HCT116 (cell line): ENCODE measurements at places on chromosomes 6 and 20.
A peak's percentile ranks its signal among the peaks of the same experiment; 100 is the strongest.

DNA sequence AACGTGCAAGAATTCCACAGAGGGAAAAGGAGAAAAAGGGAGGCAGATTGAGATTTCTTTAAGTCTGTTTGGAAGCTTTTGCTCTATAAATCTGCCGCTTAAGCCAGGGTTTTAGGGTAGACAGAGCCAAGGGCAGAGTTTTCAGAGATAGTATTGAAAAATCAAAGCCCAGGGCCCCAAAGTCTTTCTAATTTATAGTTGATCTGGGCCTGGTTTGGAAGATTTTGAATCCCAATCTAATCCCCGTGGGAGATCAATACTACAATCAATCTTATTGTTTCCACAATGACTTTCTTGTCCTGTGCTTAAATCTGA, 3.3 kb downstream of the BMP2 start:
- no peak for DNase-seq

GRCh38 chr6:12608016-12608860, 108.3 kb upstream of the PHACTR1 start:
- DNase-seq = no peak

- no peak for DNase-seq
Measured at GRCh38 chr6:105593056-105593690, 190.3 kb upstream of the PREP start.

DNA sequence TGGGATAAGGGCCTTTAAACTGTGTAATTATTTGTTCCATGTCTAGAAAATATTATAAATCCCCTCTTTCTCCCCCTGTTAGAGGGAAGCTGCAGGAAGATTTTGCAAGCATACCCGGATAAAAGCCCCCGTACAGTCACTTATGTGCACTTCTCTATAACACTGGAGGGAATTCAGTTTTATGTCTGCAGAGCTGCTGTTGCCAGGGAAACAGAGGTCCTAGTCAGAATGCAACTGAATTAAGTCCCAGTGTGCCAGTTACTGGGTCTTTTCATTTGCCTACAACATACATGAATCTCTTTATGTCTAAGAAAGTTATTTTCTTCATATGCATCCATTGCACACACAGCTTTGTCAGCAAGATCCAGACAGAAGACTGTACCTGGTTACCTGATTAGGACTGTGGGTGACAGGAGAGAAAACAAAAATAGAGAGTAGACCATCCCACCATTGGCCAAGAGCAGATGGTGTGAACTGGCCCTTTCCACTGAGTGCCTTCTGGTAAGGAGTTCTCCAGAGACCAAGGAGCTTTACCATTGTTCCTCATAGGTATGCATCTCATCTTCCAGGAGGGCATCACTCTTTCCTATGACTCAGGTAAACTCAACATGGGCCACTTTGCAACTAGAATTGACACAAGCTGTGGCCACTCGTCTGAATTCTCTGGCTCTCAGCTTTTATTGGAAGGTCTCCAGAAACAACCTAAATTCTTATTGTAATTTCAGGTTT, 180.8 kb upstream of the PHACTR1 start:
- DNase-seq = no peak

DNA sequence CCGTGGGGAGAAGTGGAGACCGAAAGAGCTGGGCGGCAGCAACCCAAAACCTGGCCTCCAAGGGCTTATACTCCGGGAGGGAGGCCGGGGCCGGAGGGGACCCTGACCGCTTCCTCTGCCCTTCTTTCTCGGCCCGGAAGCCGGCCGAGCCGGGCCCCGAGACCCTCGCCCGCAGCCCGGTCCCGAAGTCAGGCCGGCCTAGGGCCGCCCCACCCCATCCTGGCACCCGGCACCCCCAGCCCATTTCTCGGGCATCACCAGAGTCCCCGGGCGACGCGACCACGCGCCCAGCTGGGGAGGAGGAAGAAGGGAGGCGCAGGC, 572 bp upstream of the ZDHHC14 start:
- DNase-seq = no peak

- no peak for DNase-seq
Measured at GRCh38 chr6:72522735-72523141, 99.1 kb upstream of the KCNQ5 start.

- DNase-seq = no peak
Measured at GRCh38 chr6:67219346-67219745, 1415.7 kb upstream of the ADGRB3 start.

GRCh38 chr6:119871520-119871919, 522.0 kb upstream of the MAN1A1 start:
- DNase-seq = no peak

GRCh38 chr20:19876828-19877460, 118.9 kb downstream of the RIN2 start:
- DNase-seq = no peak

DNA sequence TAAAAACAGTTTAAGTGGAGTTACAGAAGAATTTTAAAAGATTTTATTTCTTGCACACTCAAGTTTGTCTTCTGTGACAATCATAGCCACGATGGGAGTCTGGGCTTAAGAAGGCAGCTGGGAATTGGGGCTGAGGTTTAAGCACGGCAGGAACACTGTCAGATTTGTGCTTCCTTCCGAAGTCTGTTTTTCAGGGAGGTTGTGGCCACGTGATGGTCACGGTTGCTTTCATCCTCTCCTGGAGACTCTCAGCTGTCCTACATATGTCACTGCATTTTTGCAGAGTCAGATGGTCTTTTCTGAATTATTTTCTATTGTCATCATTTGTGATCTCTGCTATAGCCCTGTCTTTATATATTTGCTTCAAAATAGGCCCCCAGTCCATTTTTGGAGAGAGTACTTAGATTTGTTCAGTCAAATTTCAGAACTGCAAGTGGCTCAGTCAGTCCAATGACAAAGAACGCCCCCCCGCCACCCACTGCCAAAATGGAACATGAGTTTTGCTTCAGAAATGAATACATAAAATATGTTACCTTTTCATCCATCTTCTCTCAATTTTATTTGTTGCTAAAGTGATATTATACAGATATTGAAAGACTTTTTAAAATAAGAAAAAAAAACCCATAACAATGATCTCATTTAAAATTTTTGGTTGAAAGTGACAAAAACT, 111.8 kb upstream of the ZFP64 start:
- no peak for DNase-seq

DNA sequence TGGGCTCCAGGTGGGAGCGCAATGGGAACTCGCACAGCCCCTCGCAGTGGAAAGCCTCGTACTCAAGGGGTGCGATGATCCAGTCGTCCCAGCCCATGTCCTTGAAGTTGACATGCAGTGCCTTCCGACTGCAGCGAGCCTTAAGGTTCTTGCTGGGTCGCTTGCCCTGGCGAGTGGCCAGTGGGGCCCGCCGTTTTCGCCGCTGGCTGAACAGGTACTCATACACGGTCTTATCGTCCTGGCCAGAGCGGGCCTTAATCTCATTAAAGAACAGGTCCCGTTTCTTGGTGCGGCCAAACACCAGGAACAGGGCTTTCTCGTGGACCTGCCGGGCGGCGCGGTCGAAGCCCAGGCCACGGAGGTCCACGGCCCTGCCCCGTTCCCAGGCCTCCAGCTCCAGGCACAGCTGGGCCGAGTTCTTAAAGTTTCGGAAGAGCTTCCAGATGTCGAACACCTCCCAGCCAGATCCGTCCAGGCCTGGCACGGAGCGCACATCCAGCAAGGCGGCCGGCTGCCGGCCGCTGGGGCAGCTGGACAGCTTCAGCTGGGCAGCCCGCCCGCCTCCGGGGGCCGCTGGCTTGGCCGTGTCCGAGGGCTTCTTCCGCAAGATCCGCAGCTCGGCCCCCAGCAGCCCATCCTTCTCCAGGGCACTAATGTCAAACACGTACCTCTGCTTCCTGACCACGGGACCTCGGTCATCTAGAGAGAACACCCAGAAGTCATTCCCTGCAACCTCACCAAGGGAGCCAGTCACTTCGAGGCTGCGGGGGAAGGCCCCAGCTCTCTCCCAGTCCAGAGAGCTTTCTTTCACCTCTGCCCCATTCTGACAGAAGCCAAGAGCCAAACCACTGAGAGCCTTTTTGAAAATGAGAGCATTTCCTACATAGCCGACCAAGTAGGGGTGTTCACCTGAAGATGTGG, 3.7 kb downstream of the GDF5 start:
- no peak for DNase-seq

GRCh38 chr6:56689663-56690062, 47.0 kb upstream of the DST start:
- DNase-seq = no peak

GRCh38 chr20:2756056-2756611, 44.3 kb downstream of the CPXM1 start:
- peak; percentile 19 for DNase-seq

DNA sequence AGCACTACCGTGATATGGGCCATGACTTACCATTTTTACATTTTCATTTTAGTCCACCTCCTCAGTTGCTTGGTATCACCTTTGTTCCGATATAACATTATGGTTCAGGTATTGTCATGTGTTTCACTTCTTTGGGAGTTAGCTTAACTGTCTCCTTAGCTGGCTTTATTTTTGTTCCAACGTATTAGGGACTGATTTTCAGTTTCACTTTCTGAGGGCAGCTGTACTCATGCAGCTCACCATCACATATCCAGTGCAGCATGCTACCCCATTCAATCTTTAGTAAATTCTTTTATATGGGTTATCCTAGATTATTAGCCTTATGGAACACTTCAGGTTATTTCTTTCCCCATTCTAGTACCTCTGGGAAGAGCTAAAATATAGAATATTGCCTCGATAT, 362.2 kb upstream of the IRAK1BP1 start:
- no peak for DNase-seq

- DNase-seq = no peak
Measured at GRCh38 chr6:10662742-10663141, 31.7 kb downstream of the C6orf52 start.

DNA sequence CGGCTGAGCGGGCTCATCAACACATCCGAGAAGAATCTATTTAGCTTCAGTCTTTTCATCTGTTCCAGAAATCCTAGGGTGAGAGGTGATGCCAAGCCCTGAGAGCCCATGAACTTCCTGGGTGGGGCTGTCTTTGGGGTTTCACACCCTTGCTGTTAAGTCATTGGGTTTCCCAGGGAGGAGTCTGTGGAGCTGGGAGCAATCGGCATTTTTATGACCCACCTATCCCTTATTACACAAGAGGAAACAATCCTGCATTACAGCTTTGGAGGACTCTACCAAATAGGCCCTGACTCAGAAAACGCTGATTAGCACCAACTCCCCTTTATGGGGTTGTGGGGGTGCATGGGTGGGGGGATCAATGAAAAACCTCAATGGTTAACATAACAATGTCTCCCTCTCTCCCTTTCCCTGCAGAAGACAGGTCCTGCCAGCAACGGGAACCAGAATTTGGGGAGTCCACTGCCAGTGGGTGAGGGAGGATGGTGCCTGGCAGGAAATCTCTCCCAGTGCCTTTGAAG, 46.3 kb downstream of the EZR start:
- no peak for DNase-seq

DNA sequence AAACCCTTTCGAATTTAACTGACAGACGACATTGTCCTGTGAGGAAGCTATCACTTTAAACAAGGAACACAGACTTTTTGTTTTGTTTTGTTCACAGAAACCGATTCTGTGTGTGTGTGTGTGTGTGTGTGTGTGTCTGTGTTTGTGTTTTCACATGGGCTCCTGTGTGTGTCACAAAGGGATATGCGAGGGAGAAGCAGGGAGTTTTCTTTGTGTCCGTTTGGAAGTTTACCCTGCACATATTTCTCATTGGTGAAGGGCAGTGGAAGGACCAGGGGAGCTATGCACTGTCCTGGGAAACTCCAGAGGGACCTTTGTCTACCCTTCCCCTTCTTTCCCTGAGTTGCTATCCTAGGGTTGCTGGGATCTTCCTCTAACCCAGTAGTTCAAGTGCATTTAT, 17.7 kb downstream of the POM121L2 start:
- DNase-seq = no peak

DNA sequence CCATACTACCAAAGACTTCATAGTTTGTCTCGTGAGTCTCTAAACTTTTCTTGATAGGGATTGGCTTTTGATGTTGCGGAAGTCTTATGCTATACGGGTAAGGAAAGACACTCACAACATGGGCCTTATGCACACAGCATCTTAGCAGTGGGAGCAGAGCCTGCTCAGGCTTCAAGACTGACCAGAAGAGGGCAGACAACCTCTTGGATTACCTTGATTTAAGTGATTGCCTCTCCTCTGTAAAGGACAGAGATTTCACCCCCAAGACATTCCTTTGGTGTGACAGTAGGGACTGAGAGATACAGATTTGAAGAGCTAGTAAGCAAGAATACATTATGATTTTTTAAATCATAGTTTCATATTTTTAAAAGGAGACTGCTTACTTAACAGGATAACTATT, 71.0 kb upstream of the SAMD3 start:
- peak; percentile 45 for DNase-seq

GRCh38 chr6:160180706-160181105, 59.1 kb downstream of the SLC22A1 start:
- DNase-seq = no peak

GRCh38 chr6:35209081-35209480, 4.7 kb upstream of the SCUBE3 start:
- no peak for DNase-seq

DNA sequence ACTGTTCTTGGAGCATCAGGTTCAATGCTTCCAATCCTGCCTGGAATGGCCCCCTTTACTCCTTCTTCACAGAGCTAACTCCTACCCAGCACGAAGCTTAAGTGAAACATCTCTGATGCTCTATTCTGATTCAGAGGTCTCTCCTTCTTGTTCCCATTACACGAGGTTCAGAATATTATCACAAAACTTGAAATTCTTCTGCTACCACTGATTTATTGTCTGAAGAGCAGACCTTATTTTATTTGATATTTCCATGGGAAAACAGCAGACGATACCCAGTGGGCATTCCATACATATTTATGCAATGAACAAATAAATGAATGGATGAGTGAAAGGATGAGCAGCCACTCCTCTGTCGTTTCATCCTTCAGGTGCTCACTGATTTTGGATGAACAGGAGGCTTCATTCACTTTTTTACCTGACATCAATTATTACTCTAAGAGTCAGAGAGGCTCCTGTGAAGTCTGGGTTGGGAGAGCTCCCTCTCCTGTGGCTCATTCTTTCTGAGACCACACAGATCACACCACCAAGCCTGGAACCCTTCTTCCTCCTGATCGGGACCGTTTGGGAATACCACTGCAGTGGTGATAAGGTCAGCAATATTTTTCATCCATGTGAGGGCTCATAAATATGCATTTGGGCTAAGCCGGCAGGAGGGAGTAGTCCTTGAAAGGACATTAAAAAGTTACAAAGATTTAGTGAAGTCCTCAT, 25.8 kb downstream of the SMLR1 start:
- DNase-seq = no peak

DNA sequence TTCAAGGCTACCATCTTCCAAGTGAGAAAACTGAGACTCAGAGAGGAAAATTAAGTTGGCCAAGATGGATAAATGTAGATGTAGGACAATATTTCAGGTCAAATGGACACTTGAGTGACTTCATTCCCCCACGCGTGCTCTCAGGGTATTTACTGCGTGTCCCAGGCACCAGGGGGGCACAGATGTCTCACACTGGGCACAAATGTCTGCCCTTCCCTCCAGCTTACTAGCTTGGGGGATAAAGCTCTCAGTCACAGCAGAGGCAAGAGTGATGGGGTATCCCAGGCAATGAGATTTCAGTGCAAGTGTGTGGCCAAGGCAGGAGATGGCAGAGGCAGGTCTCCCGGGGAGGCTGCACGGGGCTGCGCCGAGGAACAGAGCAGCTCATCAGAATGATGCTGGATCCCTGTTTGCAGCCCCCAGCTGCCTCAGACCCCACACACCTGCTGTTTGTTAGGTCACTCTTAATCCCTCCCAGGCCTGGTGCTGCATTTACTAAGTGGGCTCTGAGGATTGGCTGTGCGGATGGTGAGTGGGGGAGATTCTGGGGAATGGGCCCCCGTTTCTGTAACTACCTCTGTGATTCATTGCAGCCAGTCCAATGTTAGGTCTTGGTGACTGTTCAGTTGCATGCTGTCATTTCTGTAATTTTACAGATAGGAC, 44.1 kb downstream of the PTK7 start:
- no peak for DNase-seq
